ENCODE measurements at places on chromosomes 6 and 20.

GRCh38 chr20:62517901-62518610 is 42.3 kb upstream of the GATA5 start:
- no peak for DNase-seq

DNA sequence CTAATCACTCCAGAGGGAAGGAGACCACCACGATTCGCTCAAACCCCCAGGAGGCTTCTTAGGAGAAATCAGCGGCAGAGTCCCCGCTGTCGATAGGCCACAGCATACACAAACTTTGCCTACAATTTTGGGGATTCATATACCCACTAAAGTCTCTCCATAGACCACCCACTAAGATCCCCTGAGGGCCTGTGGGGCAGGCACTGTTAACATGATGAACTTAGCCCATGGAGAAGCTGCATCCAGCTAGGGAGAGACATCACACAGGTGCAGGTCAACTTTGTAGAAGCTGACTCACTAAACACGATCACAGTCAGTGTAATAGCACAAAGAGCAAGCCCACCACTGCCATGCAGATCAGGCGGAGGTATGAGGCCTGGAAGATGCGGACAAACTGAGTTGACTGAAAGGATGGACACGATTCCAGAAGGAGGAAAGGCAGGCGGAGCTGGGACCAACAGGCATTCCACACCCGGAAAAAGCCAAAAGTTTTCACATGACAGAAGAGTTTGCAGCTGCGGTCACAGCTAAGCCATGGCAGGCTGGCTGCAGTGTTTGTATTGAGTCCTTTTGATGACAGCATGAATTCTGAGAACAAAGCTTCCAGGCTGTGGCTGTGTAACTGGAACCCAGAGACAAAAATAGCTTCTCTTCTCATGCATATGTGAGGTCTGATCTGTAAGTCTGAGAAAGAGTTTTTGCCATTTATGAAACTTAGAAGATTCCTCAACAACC is 75.7 kb upstream of the QKI start:
- no peak for DNase-seq

GRCh38 chr20:20621195-20621594 is 91.2 kb downstream of the RALGAPA2 start:
- no peak for DNase-seq

GRCh38 chr20:26167499-26167898 is 470.8 kb upstream of the ZNF337 start:
- no peak for DNase-seq

- DNase-seq = no peak
Observed at GRCh38 chr6:136113736-136114173, 136.4 kb downstream of the MTFR2 start.

GRCh38 chr6:100203400-100203799 is 209.4 kb upstream of the MCHR2 start:
- no peak for DNase-seq

DNA sequence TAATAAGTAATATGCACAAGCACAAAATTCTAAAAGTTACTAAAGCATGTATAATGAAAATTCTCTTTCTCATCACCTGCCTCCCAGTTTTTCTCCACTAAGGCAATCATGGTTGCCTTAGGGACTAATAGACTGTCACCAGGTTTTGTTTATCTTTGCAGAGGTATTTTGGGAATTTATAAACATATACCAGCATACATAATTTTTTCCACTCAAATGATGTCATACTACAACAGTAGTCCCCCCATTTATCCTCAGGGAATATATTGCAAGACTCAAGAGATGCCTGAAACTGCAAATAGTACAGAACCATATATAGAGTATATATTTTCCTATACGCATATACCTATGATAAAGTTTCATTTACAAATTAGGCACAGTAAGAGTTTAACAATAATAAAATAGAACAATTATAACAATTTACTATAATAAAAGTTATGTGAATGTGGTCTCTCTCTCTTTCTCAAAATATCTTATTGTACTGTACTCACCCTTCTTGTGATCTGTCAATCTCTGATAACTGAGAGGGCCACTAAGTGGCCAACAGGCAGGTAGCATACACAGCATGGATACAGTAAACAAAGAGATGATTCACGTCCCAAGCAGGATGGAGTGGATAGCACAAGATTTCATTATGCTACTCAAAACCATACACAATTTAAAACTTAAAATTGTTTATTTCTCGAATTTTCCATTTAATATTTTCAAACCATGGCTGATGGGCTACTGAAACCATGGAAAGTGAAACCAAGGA is 19.7 kb downstream of the RBL1 start:
- DNase-seq = no peak
